LoVo (cell line): ENCODE measurements at places on chromosomes 6 and 20.

GRCh38 chr20:20491784-20492264, 123.9 kb downstream of the INSM1 start:
- no peak for DNase-seq

DNA sequence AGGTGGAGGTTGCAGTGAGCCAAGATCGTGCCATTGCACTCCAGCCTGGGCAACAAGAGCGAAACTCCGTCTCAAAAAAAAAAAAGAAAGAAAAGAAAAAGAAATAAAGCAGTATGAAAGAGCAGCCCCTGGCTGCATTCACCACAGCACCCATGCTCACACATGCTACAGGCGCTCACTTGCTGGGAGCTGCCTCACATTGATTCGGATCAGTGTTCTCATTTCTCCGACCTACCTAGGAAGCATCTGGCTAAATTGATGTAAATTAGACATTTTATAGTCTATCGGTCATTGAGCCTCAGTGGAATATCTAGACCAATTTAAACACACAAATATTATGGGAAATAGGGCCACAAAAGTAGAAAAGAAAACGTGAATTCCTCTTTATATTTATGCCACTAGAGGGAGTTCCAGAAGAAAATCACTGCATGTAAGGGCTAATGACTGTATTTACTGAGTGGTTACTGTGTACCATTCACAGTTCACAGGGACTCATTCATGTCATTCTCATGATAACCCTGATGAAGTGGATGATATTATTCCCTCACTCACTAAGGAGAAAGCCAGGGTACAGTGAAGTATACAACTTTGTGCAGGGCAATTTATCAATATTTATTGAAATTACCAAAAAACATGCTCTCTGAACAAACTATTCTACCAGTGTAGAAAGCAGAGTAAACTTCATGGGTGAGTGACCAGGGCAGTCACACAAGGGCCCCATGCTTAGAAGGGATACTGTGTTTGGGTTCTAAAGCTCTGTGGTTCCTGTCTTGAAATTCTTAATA, 5.3 kb upstream of the MOG start:
- peak; percentile 57 for DNase-seq

DNA sequence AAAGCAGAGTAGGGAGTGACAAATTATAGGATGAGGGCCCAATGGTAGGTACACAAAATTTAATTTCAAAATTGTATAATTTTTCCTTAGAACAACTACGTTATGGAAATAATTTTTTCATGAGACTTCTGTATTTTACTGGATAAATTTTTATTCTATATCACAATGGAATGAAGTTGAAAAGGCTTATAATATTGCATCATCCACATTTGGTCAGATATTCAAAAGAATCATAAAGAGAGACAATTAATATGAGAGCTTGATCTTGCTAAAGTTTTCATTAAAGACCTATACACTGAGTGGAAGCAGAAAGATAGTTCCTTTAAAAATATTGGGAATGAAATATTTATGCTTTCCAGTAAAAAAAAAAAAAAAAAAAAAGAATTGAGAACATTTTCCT, 242.8 kb downstream of the FARS2 start:
- DNase-seq: no peak

GRCh38 chr6:152846825-152847224, 96.2 kb downstream of the VIP start:
- no peak for DNase-seq

GRCh38 chr6:143634486-143634885, 43.3 kb upstream of the PHACTR2 start:
- DNase-seq: peak; percentile 25

GRCh38 chr6:90151576-90152422, 144.8 kb downstream of the BACH2 start:
- no peak for DNase-seq

GRCh38 chr6:156654919-156655918, 122.0 kb upstream of the ARID1B start:
- DNase-seq: no peak

DNA sequence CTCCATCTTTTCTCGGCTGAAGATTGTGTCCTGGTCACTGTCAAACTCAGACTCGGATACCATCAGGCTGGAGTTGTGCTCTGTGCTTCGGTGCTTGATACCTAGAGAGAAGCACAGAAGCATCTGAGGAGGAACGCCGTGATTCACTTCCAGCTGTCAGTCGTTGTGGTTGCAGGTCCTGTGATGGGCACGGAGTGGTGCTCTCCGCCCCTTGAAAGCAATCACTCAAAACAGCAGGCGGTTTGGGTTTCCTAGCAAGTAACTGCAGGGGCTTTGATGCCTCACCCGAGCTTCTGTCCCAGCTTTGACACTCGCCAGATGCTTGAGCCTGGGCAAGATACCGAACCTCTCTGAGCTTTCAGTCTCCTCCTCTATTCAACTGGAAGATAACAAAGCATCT, 52.5 kb downstream of the ALDH5A1 start:
- DNase-seq: no peak

GRCh38 chr20:38109591-38110524, 55.2 kb downstream of the TGM2 start:
- DNase-seq: peak; percentile 78

- DNase-seq: no peak
Measured at GRCh38 chr6:126722411-126722810, 382.5 kb downstream of the CENPW start.

- no peak for DNase-seq
Measured at GRCh38 chr6:23097566-23097965, 528.2 kb downstream of the HDGFL1 start.

- no peak for DNase-seq
Measured at GRCh38 chr6:5832668-5833067, 174.1 kb downstream of the NRN1 start.

- no peak for DNase-seq
Measured at GRCh38 chr6:6622501-6622900, 34.0 kb downstream of the LY86 start.

DNA sequence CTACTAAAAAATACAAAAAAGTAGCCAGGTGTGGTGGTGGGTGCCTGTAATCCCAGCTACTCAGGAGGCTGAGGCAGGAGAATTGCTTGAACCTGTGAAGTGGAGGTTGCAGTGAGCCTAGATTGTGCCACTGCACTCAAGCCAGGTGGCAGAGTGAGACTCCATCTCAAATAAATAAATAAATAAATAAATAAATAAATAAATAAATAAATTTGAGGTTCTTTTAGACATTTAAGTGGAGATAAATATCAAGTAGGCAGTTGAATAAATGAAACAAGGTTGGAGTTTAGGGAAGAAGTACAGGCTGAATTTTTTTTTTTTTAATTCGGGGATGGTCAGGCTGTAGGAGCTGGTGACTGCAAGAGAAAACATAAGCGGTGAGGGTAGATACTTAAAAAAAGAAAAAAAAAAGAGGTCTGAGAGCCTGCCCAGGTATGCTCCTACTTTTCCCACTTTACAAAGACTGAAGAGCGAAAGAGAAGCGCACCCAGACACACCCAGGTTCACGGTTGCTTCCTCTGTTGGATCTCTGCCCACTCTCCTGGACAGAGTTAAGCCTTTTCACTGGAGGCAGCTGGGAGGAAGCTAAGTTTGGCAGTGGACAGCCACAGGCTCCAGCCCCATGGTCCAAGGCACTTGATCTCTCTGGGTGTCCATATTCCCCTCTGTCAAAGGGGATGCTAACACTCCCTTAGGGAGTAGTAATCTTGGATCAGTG, 100.9 kb upstream of the PRDM1 start:
- DNase-seq: peak; percentile 79

DNA sequence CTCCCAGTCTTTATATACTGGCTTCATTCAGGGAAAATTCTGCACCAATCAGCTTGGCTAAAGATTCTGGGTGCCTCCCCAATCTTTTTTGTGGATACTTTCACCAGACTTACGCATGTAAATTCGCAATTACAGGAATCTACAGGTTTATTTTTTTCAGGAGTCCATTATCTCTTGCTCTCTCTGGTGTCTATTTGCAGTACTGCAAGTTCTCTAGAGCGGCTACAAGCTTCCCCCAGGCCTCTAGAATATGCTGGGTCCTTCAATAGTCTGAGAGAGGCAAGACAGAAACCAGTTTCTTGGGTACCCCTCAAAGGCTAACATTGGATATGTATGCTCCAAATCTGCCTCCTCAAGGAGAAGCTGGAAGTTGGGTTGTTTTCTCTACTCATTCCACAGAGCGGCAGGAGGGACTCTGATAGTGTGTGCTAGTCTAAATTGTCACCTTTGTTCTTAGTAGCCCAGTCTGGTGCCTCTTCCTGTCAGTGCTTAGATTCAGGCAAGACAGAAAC, 58.5 kb downstream of the SUN5 start:
- peak; percentile 22 for DNase-seq

DNA sequence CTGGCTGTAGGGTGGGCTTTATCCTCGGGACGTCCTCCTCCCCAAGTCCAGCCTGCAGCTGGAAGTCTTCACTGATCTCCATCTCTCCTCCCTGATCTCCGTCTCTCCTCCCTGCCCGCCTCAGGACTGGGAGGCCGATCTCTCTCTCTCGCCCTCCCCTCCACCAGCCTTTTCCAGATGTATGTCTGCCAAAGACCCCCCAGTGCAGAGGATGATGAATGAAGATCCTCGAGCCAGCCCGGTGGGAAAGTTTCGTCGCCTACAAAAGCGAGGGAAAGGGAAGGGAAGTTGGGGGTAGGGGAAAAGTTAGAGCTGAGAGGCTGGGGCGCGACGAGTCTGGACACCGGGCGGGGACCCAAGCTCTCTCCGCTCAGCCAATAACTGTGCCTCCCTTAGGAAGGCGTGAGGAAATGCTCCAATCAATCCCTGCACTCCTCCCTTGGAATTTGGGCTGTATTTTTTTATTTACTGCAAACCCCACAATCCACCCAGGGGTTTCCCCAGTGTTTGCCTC, 595 bp upstream of the SRF start:
- peak; percentile 86 for DNase-seq

DNA sequence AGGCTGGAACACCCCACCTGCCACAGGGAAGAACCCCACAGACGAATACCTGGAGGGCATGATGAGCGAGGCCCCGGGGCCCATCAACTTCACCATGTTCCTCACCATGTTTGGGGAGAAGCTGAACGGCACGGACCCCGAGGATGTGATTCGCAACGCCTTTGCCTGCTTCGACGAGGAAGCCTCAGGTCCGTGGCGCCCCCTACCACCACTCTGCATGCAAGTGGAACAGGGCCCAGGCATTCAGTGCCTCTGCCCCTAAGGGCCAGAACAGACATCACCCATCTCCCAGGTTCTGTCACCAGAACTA, 6.6 kb downstream of the MYL9 start:
- no peak for DNase-seq

DNA sequence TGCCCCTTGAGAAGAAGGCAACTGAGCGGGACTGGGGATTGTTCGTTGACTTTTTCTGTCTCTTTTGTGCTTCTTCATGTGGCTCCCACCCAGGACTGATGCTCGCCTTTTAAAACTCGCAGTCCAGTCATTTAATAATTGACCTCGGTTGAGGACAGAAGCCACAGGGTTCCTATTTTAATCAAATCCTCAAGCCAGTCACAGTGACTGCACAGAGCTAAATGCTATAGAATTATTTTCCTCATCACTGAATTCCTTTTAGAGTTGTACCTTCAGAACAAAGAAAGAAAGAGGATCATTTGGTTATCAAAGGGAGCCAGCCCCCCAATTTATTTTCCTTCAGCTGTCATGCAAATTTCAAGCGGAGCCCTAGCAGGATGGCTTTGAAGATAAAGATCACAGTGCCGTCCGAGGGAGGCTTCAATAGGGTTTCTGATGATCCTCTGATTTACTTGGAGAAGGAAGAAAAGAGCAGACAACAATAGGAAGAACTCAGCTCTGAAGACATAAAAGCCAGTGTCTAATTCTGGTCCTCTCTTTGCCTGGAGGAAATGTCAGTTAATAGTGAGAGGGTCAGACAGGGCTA, 186.6 kb downstream of the DOK5 start:
- DNase-seq: no peak

DNA sequence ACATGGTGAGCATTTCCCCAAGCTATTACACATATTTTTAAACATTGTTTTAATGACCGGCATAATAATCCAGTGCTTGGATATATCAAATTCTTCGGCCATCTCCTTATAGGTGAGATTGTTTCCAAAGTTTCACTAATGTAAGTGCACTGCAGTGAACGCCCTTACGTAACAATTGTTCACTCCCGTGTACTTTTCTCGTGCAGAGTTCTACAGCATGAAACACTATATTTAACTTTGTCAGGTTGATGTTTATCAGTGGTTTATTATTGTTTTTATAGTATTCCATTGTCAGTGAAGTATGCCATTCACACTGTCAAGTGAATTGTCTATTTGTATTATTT, 3.4 kb upstream of the GZF1 start:
- DNase-seq: no peak

GRCh38 chr6:36719126-36719525, 21.5 kb downstream of the RAB44 start:
- DNase-seq: no peak

DNA sequence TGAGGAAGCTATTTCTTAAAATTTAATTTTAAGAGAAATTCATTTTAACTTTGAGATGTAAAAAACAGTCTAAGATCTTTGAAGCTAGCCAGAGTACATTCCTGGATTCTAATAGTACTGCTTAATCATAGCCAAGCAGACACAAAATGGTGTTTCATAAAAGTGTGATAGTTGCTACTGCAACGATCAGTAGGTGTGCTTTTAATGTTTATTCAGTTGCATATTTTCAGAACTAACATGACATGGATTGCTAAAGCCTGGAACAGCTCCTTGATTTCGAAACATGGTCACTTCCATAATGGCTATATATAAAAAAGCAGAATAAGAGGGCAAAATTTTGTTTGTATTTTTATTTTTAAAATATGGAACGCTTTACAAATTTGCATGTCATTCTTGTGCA, 35.5 kb downstream of the SESN1 start:
- DNase-seq: no peak

- DNase-seq: no peak
Measured at GRCh38 chr6:70860045-70860444, 96.8 kb downstream of the B3GAT2 start.

DNA sequence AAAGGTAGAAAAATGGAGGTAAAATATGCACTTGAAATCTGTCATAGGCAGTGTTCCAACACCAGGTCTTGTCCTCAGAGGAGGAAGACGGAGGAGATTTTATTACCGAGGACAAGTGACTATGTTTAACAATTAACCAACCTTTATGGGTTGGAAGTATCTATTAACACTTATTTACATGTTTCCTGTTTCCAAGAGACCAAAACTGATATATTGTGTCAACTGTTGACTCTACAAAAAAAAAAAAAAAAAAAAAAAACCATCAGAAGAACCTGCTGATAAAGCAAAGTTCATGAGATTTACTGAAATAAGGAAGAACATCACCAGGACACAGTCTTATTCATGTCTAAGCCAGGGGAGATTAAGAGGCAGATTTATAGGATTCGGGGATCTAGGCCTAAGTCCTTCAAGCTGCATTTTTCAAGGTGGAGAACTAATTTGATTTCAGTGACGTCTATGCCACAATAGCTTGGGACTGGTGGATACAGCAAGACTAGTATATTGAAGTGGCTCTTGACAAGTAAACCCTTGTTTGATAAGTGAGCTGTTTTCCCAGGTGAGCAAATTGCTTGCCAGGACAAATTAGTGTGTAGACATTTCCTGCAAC, 126.6 kb upstream of the NAA20 start:
- DNase-seq: peak; percentile 79
